AG09319 (cell line): ENCODE measurements at places on chromosomes 5 and 9.
A peak's percentile ranks its signal among the peaks of the same experiment; 100 is the strongest.

GRCh38 chr9:94779693-94780290, 53.3 kb downstream of the AOPEP start:
- no peak for DNase-seq

GRCh38 chr5:163893281-163893680, 387.9 kb downstream of the MAT2B start:
- DNase-seq, result no peak

DNA sequence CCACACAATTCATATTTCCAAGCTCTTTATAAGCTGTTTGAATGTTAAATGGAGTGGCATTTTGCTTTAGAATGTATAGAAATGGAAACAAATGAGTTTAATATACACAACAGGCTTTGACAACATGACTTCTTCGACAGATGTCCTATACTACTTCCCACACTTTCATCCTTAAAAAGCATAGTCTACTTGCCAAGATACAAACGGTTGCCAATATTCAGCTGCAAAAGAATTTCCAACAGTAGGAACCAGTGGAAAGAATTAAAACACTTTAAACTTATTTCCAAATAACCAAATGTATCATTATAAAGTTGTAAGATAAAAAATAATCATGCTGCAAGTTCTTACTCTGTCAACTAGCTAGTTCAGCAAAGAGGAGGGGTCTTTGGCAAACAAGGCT, 456.4 kb downstream of the PDE4D start:
- no peak for DNase-seq

GRCh38 chr5:6142353-6142752, 236.0 kb downstream of the MED10 start:
- no peak for DNase-seq

DNA sequence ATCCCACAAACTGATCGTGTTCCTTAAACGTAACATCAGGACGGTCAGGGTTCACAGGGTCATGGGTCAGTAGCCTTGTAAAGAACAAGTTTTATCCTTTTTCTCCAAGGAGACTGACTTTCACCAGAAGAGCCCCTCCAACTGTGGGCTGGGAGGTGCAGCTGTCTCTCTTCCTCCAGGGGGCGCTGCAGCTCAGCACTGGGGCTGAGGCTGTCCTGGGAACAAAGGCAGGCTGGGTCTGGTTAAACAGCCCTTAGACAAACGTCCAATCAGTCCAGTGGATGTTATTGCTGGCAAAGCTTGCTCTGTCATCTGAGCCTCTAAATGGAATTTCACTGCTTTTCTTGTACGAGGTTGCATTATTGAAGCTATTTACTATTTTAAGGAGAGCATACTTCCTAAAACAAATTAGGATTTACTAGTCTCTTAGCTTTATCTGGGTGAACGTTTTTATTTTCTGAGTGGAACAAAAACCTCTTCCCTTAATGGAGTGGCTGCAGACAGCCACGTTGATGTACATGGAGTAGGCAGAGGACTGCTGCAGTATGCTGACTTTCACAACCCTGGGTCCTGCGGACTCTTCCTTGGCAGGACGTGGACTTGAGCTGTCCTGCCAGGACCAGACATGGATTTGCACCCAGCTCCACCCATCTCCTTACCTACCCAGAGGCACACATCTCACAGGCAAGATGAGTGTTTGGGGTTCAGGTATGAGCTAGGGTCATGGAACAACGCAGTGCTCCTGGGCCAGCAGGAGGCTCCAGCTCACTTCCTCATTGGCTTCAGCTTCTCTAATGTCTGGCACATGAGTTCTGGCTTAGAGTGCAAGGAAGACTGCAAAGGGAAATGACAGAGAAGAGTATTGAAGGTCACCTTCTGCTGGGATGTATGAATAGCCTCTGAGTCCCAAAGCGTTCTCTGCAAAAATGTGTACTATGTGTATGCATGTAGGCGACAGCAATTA, 7.8 kb downstream of the EXOSC2 start:
- DNase-seq, result peak; percentile 77

DNA sequence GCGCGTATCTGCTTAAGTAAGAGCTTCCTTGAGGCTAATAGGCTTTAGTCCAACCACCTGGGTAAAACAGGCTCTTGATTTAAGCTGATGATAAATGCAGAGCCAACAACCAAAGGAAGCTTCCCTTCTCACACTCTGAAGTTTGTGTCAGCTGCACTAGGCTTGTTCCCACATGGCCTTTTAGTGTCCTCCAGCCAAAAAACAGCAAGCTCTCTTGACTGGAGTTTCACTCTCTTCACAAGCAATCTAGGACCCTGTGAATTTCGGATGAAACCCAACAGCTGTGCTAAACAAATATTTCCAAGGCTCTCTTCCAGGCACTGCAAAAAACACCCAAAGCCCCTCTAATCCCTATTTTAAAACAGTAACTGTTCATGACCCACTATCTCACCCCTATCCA, 63.9 kb downstream of the SAXO1 start:
- DNase-seq, result no peak

- no peak for DNase-seq
These were observed 12.2 kb downstream of the GLDC start for GRCh38 chr9:6633378-6633777.

DNA sequence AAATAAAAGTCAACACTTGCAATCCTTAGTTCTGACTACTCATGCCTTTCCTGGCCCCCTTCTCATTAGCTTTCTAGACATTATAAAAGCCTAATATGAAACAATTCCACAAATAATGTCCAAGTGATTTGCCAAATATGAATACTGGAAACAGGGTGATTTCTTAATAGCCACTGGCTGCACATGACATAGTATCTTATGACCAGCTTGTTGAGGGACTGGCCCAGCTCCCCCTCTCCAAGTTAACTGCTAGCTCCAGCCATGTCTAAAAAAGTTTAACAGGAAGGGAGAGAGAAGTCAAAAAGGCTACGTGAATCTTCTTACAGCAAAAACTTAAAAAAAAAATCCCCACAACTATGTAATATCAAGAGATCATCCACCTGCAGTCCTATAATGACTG, 1.5 kb downstream of the CERT1 start:
- no peak for DNase-seq

GRCh38 chr5:172141949-172142319, 46.1 kb downstream of the STK10 start:
- no peak for DNase-seq

- DNase-seq, result no peak
These were observed 168.8 kb upstream of the SLC27A6 start for GRCh38 chr5:128796506-128796905.

DNA sequence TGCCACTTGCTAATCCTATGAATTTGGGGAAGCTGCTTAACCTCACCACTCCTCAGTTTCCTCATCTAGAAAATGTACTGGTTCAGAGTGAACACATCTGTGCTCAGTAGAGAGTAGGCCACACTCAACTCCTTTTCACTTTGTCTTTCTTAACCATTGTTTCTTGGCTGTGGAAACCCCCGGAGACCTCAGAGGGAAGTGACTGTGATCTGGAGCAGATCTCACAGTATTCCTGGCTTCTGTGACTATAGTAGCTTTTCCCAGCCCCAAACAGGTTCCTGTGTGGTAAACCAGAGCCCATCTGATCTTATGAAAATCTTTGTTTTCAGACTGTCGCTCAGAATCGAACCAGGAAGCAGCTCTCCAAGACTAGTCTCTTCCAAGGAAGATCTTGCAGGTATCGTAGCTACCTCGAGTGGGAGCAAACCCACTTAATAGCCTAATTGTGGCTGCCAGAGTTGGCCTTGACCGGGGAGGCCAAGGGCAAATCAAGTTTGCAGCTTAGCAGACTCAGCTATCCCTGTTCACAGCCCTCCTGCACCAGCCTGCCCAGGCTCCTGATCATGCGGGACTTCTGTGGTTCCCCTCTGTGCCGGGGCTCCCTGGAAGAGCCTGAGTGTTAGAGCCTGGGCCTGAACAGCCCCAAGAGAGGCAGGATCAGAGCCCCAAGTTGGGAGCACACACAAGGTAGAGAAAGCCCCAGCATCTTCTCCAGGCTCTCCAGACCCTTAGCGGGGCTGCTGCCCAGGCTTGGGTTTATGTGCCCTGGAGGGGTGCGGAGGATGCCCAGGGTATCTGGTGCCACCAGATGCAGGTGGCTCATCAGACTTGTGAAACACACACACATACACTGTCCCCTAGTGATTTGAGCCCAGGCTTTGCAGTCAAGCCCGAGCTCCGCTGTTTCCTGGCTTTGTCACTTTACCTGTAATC, 52.2 kb upstream of the ANGPTL2 start:
- no peak for DNase-seq

DNA sequence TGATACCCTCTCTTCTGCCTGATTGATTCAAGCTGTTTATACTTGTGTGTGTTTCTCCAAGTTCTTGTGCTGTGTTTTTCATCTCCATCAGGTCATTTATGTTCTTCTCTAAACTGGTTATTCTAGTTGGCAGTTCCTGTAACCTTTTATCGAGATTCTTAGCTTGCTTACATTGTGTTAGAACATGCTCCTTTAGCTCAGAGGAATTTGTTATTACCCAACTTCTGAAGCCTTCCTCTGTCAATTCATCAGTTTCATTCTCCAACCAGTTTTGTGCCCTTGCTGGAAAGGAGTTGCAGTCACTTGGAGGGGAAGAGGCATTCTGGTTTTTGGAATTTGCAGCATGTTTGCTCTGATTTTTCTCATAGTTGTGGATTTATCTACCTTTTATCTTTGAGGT, 126.2 kb upstream of the FTMT start:
- DNase-seq, result no peak

- peak; percentile 20 for DNase-seq
These were observed 215.0 kb upstream of the PANK3 start for GRCh38 chr5:168793841-168794837.

DNA sequence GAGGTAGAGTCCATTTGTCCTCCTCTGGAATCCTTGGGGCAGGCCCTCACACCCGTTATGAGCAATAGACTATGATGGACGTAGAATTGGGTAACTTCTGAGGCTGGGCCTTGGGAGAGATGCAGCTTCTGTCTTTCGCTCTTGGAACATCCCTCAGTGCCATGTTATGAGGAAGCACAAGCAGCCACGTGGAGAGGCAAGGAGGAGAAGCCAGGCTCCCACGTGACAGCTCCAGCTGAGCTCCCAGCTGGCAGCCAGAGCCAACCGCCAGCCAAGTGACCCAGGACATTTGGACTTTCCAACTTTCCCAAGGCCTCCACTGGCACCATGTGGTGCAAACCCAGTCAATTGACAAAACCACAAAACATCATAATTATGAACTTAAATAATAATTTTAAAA, 43.0 kb upstream of the BOD1 start:
- no peak for DNase-seq
